ENCODE measurements at places on chromosomes 11 and 22.

- no peak for DNase-seq
Observed at GRCh38 chr11:92057849-92058442, 166.7 kb upstream of the FAT3 start.

- DNase-seq = no peak
Observed at GRCh38 chr11:6194065-6194581, 4.9 kb upstream of the OR52W1 start.

DNA sequence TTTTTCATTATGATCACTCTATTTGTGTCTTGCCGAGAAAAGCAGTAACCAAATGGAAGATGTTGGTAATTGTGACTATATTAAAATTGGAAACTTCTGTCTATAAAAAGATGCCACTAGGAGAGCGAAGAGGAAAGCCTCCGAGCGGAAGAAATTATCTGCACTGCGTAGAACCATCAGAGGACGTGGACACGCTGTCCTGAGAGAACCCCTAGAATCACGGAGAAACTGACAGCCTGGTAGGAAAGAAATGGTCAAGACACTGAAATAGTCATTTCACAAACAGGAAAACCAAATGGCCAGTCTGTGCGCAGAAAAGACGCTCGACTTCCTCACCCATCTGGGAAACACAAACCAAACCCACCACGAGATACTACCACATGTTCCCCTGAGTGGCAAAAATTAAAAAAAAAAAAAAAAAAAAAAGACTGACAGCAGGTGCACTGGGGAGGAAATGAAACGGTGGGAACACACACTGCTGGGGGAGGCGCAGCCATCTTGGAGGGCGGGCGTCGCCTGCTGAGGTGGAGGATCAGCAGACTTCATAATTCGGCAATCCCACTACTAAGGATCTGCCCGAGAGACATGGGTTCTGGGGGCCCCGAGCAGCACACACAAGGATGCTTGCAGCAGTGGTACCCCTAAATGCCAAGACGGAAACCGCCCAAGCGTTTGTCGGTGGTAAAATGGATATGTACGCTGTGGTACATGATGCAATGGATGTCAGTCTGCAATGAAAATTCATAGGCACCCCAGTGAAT is 21.3 kb downstream of the IFITM10 start:
- no peak for DNase-seq

DNA sequence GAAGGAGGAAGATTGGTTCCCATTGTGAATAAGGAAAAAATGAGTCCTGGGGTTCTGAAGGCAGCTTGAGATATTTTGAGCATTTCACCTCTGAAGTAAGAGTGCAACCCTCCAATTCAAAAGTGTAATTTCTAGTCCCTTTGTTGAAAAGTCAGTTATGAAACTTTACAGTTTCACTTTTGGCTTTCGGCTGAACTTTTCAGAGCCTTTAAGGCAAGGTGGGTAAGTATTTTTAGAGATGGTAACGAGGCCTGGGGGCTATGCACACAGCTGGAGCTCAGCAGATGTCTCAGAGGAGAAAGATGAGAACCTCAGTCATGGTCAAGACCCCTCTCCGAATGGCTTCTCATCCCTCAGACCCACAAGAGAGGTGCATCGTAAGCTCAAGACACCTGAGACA is 267.6 kb downstream of the KIRREL3 start:
- DNase-seq = no peak

DNA sequence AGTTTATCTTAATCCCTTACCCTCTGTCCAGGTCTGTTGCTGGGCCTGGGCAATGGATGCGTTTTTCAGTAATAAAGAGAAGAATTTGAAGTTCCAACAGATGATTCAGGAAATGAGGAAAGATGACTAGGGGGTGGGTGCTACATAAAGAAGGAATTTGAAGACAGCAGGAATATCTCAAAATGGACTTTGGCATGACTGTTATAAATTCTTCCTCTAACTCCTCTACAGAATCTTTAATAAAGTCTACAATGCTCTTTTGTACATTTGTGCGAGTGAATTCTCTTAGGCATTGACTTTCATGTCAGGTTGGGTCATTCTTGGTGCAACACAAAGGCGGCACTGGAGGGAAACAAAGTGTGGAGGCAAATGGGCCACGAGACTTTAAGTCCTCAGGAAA is 35.1 kb upstream of the PRSS23 start:
- no peak for DNase-seq

DNA sequence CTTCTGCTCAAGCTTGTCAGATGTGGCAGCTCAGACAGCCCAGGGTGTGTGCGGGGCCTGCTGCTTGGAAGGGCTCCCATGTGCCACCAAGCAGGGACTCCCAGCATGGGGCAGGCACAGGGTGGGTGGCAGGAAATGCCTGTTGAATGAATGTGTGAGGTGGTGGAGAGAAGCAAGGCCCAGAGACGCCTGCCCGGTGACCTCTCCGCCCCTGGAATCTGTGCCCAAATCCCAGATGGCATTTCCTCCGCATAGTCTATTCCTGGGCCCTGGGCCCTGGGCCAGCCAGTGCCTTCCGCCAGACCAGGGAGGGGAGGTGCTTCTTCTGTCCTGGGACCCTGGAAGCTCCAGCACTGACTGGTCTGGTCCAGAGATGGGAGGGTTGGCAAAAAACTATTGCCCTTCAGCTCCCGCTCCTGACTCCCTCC is 3.7 kb downstream of the CST6 start:
- DNase-seq = no peak

DNA sequence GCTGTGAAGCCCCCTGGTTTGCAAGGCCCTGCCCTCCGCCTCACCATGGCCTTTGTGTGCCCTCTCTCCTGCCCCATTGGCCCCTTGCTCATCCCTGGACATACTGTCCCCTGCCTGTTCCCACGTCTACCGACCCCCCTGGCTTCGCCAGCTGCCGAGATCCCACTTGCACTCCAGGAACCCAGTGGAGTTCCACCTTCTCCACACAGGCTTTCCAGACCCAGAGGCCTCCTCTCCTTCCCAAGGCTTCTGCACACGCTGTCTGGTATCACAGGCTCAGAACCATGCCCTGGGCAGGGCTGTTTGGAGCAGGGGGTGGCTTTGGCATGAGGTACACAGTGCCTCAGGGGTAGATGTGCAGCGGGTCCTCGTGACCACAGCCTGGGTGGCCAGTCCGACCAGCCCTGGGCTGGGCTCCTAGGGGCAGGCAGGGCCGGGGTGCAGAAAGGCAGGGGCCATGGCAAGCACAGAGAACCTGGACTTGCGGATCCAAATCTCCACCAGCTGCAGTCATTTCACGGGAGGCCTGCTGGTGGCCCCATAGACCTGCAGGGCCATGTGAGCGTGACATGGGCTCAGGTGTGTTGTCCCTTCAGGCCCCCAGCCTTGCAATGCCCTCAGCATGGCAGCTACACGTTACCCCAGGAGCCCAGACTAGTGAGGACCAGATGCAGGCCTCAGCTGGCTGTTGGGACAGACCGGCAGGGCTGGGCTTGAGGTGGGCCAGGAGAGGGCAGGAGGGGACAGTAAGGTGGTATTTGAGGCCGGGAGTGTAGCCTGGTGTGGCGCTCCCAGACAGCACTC is 9.5 kb downstream of the GRK2 start:
- DNase-seq = no peak

DNA sequence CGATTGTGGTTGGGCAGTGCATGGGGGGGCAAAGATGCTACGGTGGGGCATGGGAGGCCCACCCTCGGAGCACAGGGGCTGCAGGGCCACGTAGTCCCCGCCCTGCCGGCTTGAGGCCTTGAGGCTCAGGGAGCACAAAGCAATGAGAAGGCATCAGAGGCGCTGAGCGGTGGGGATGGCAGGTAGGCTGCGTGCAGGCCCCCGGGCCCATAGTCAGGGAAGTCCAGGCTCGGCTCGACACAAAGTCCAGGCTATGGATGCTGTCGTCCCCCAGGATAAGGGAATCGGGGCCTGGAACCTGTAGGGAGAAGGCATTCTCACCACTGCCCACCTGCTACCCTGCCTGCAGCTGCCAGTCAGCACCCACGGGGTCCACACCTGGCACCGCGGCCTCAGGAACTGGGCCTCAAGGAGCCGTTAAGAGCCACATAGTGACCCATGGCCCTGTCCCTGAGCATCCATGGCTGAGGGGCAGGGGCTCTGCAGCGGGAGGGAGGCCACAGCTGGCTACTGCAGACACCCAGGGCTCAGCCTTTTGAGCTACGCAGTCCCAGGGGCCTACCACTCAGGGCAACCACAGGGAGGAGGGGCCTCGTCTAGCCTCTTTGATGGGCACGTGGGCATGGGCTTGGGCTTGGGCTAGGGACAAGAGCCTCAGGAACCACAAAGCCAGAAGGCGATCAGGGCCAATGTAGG is 179.7 kb downstream of the IGLL1 start:
- no peak for DNase-seq

DNA sequence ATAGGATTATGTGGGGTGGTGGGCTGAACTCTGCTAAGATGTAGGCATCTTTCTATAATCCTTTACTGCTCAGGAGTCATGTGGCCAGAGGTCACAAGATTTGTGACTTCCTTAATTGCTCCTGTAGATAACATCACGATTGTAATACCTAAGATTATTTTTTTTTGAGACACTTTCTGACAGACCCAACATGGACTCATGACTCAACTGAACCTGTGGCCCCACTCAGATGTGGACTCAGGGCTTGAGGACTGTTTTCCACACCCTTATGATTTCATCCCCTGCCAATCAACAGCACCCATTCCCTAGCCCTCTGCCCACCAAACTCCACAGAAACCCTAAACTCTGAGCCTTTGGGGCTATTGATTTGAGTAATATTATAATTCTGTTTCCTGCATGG is 35.6 kb upstream of the MMP7 start:
- DNase-seq = no peak

DNA sequence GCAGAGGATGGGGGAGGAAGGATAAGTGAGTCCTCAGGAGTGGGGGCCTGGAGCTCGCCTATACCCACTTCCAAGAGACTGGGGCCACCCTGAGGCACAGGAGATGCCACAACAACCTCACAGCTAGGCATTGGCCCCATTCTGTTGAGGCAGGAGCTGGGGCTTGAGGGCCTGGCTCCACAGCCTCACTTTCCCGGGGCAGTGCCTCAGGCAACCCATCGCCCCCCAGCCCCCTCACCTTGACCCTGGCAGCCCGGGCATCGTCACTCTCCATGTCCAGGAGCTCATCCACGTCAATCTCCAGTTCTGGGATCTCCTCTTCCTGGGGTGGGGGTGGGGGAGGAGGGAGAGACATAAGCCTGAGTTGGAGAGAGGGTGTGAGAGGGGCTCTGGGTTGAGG is 1.8 kb downstream of the PPP1R14B start:
- DNase-seq = no peak

DNA sequence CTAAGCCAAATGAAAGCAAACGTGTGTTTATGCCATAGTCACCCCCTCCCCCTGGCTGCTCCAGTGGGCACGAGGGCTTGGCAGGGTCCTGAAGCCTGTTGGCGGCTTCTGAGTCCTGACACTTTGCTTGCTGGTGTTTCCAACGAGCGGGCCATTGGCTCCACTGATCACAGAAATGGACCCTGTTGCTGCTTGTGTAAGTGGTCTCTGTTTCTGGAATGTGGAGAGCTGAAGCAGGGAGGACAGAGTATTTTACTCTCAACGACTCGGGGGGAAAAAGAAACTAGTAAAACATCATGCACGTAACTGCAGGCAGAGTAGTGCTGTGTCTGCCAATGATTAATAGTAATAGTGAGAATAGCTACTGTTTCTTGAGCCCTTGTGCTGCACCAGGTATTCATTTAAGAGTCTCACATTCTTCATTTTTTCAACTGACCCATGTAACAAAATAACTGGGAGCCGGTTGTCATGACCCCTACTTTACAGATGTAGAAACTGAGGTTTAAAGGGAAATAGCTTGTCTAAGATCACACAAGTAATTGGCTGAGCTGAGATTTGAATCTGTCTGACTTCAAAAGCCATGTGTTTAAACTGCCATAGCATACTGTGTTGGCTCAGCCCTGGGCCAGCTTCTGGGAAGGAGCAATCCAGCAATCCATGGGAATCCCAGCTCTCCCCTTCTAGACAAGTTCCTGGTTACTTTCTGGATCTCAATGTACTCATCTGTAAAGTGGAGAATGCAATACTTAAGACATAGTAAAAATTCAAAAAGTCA is 526.7 kb downstream of the INSC start:
- no peak for DNase-seq

DNA sequence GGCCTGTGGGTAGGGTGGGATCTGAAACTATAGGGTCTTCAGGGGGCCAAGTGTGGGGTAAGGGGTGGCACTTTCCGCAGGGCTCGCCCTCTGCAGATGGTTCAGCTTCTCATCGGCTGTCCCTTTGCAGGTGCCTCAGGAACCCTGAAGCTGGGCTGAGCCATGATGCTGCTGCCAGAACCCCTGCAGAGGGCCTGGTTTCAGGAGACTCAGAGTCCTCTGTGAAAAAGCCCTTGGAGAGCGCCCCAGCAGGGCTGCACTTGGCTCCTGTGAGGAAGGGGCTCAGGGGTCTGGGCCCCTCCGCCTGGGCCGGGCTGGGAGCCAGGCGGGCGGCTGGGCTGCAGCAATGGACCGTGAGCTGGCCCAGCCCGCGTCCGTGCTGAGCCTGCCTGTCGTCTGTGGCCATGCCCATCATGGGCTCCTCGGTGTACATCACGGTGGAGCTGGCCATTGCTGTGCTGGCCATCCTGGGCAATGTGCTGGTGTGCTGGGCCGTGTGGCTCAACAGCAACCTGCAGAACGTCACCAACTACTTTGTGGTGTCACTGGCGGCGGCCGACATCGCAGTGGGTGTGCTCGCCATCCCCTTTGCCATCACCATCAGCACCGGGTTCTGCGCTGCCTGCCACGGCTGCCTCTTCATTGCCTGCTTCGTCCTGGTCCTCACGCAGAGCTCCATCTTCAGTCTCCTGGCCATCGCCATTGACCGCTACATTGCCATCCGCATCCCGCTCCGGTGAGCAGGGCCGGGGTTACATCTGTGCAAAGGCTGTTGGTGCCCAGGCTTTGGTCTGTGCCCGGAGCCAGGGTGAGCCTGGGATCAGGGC is 5.8 kb downstream of the ADORA2A start:
- DNase-seq = no peak

DNA sequence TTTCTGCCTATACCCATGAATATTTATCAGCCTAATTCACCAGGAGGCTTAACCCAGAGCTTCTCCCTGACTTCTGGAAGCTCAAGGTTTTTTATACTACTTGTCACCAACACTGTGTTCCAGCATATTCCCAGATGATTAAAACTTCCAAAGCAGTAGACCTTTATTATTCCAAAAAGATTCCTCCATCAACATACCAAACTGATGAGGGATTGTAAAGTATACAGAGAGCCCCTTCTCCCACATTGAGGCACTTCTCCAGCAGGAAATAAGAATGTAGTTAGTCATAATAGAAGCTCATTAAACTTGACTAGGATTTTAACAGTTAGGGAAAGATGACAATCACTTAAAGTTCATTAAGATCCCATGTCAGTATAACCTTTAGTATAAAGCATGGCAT is 51.4 kb upstream of the CEP126 start:
- DNase-seq = no peak

DNA sequence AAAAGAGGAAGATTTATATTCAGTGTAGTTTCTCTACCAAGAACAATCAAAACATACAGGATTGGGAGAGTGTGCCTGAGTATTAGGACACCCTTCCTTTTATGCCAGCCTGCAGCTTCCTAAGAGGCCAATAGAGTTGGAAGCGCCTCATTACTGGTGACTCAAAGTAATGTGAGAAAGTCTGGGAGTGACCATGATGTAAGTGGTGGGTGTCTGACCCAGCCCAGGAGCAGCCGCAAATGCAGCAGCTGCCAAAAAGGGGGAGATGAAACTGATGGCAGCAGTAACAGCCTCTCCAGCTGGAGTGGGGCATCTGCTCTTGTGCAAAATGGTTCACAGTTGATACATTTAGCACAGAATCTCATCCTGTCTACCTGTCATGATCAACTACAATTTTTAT is 62.0 kb downstream of the ZNF280B start:
- DNase-seq = no peak
